ENCODE measurements at places on chromosomes 6 and 20.

GRCh38 chr6:10418361-10418861 is 3.5 kb upstream of the TFAP2A start:
- DNase-seq, result no peak

DNA sequence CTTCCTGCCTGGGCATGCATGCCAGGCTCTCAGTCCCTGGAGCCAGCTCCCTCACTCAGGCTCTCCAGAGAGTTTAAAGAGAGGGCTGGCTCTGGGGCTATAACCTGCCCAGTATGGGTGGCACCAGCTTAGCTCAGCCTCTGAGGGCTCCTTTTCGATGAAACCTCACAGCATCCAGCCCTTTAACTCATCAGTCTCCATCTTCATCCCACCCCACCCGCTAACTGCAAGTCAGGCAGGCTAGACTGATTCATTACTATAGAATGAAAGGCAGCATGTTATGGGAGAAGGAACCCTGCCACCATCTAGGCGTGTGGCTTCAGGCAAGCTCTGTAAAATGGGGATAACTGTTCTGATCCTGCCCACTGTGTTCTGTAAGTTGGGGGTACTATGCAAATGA is 53.5 kb downstream of the RAB44 start:
- DNase-seq, result peak; percentile 63

GRCh38 chr6:55016261-55016660 is 158.1 kb upstream of the HCRTR2 start:
- DNase-seq, result no peak

DNA sequence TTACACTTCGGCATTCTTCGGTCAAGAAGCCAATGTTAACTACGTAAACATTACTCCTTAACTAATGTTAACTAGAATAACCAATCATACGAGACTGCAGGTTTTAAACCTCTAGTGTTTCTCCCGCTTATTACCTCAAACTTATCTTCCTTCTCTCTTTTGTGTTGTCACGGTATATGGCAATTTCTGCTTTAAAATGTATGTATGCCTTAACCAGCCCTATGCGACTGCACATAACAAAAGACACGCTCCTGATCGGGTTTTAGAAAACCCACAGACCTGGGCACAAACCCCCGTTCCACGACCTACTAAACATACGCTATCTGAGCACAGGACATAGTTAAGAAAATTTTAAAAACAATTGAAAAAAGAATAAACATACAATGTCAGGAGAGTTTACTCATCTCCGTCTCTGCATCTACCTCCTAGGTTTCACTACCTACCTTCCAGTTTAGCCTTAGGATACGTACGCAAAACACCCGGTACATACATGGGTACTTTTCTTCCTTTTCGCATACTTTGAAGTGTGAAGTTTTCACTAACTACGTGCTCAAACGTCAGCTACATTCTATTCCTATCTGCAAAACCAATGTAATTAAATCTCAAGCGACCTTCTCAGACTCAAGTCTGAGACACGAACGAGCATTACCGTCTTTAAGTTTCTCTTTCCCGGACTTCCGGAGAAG is 1.1 kb downstream of the CD164 start:
- peak; percentile 38 for DNase-seq

DNA sequence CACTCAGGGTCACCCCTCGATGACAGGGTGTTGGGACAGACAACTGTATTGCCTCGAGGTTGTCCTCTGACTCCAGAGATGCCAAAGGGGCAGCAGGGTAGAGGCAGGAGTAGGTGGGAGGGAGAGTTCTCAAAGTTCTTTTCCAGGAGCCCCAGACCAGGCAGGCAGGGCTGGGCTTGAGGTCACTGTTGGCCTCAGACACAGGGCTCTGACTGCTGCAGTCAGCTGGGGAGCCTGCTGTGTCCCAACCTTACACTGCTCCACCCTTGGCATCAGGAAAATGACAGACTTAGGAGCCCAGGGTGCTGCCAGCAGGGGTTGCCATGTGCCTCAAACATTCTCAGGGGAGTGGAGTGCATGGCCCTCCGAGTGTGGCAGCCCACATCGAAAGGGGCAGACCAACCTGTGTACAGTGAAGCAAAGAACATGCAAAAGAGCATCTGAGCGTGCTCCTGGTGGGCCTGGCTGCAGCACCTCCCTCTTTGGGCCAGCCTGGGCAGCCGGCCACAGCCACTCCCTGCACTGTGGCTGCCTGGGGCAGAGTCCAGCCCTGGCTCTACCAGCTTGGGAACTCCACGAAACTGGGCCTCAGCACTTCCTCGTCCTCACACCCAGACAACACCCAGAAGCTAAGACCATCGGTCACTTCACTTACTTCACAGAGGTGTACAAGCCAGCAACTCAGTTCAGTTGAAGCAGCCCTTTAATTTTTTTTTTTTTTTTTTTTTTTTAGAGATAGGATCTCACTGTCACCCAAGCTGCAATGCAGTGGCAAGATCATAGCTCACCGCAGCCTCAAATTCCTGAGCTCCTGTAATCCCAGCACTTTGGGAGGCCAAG is 24.0 kb downstream of the C6orf132 start:
- DNase-seq, result peak; percentile 25

DNA sequence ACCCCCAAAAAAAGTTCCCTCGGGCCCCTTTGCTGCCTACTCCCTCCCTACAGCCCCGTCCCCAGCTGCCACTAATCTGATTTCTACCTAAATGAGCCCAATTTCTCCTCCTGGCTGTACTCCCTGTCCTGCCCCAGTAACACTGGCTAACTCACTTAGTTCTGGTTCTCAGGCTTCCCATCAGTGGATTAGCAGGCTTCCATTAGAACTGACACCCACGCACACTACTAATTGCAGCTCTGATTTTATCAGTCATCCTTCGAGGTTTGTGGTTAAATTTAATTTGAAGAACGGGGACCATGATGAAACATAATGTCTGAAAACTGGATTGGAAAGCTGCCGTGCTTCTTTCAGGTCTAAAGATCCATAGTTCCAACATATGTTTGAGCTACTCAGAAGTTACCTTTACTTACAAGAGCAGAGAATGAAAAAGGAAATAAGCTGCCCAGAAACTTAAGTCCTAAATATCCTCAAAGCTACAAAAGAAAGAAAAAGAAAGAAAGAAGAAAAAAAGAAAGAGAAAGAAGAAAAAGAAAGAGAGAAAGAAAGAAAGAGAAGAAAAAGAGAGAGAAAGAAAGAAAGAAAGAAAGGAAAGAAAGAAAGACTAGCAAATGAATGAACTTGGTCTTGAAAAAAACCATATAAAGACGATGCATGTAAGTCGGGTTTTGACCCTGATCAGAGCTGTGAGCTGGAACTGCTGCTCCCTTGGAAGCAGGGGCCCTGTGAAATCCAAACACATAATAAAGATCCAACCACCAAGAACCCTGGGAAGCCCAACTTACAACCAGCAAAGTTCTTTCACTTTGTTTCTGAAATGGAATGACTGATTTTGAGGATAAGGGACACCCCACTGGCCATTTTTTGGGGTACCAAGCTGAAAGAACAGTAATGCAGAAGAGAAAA is 51.7 kb downstream of the CNKSR3 start:
- DNase-seq, result peak; percentile 15

DNA sequence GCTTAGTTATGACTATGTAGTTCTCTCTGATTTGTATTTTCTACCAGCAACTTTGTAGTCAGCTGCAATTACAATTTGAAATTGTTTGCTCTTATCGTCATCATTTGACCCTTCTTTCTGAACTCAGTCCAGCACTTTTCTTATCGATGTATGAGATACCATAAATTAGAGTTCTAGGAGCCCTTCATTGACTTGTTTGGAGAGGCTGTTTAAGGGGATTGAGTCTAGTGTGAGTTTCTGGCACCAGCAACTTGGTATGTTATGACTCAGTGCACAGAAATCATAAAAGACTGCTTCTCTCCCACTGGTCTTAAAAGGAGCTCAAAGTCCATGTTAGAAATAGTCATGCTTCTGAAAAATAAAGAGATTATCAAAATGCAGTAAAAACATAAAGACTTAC is 190.3 kb downstream of the TENT5A start:
- DNase-seq, result peak; percentile 71

DNA sequence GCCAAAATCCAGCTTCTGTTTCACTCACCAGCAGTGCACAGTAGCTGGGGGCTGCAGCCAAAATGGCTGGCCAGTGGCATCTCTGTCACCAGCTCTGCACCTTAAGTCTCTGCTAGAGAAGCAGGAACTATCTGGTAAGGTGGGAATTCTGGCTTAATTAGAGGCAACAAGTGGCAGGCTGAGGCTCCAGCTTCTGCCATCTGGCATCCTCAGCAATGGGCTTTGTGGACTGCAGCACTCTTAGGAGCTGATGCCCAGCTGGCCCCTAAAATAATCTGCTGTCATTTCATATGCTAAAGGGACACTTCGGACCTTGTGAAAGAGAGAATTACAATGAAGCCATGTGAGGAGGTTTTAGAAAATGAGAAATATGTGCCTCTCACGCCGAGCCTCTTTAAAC is 4.6 kb upstream of the CLDN20 start:
- no peak for DNase-seq

- DNase-seq, result no peak
Measured at GRCh38 chr20:62146019-62146755, 2.6 kb downstream of the SS18L1 start.

GRCh38 chr6:19362396-19362795 is 474.8 kb upstream of the ID4 start:
- no peak for DNase-seq

GRCh38 chr6:62479697-62480220 is 193.7 kb upstream of the KHDRBS2 start:
- no peak for DNase-seq

DNA sequence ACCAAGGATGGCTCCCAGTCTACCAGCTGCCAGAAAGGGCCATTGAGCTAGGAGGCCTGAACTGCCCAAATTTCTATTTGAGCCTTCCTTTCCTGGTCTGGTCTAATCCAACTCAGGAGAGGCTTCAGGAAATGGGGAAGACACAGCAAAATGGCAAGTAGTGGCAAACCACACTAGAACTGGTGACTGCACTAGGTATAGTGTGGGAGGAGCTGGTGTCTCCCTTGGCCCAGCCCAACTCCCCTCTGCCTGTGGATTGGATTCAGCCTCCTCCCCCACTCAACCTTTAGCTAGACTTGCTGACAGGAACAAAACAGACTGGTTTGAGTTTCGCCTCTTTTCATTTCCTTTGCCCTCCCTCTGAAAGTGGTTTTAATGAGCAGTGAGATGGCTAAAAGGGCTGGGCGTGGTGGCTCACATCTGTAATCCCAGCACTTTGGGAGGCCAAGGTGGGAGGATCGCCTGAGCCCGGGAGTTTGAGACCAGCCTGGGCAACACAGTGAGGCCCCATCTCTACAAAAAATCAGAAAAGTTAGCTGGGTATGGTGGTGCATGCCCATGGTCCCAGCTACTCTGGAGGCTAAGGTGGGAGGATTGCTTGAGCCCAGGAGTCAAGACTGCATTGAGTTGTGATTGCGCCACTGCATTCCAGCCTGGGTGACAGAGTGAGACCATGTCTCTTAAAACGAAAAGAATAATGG is 17.5 kb downstream of the MRPS18A start:
- DNase-seq, result no peak

DNA sequence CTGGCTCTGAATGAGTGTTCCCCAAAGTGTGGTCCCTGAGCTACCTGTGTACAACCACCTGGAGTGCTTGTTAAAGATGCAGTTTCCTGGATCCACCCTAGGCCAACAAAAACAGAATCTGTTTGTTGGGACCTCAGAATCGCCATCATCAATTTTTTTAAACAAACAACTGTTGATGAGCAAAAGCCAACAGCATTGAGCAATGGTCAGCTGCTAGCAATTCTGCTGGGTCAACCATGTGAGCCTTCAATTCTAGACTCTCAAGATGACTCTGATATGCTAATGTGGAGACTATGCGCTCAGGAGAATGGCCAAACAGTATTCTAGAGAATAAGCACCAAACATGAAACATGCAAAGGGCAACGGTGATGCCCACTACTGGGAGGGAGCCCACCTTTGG is 64.4 kb upstream of the IYD start:
- DNase-seq, result no peak

- DNase-seq, result no peak
Measured at GRCh38 chr20:45827030-45827652, at the start of gene TNNC2. TNNC2 (minus strand) TSS chr20:45827312; CDS start chr20:45827248, 64 bp downstream.

- DNase-seq, result no peak
Measured at GRCh38 chr6:35085359-35086281, 55.5 kb downstream of the TCP11 start.

DNA sequence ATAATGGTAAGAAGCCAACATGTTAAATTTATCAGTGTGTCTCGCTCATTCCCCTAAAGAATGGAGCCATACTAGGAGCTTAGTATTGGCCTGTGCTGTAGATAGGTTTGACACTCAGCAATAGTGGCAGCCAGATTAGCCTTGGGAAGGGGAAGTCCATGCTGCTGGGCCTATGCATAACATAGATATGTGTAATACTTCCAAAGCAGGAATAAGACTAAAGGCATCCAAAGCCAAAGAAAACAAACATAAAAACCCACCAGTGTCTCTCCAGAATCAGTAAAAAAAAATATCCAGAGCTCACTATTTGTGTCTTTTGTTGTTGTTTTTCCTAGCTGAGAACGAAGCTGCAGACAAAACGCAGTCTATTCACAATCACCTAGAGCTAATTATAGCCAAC is 104.2 kb upstream of the STXBP5 start:
- DNase-seq, result peak; percentile 81

- DNase-seq, result peak; percentile 91
Measured at GRCh38 chr6:27839626-27840475, 72.3 kb downstream of the OR2B2 start.

GRCh38 chr6:45486736-45487135 is 109.0 kb upstream of the SUPT3H start:
- DNase-seq, result no peak

Data from ELR (cell line).